ENCODE measurements at places on chromosomes 1 and 21. TPM values are rescaled to one million over a fixed set of nuclear protein-coding genes. Genes with fewer than 3 reads are reported as not detected.

DNA sequence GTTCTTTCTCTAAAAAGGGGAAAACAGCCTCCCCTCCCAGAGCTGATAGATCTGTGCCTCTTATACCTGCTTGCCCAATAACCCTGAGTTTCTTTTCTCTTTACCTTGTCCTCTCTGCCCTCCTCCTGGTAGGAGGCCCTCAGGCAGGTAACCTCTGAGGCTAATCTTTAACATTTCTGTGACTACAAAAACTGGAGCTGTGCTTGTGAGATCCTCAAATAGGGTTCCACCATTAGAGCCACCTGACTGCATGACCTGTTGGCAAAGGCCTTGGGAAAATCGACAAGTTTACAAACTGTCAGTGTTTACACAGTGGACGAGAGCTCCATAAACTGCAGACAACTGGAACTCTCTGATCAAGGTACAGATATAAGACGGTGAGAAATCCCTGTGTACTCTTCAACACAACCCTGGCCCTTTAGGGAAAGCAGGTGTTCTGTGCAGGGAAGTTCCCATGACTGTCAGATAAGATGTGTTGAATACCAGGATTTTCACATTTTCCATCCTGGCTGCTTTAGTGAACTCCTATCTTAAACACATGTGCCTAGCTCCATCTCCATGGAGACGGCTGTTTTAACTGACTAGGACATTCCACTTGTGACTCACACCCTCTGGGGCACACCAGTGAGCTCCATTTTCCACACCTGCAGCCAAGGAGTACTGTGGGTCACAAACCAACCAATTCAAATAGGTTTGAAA, 38.3 kb downstream of the ECE1 start:
- DNase-seq: no peak
- no peaks in the 10 kb centered on the region for H3K27me3 ChIP-seq
- no peaks in the 10 kb centered on the region for H3K4me1 ChIP-seq

Gene CELA3A
- not detected for polyA plus RNA-seq

GRCh38 chr1:44608141-44608540, 66.1 kb downstream of the TMEM53 start:
- no peak overlapping the region for H3K4me3 ChIP-seq
- no peaks in the 10 kb centered on the region for H3K4me1 ChIP-seq
- H3K27me3 ChIP-seq: no peaks in the 10 kb centered on the region
- H3K36me3 ChIP-seq: no peaks in the 10 kb centered on the region
- DNase-seq: no peak
- H3K27ac ChIP-seq: no peak overlapping the region

Gene IPO9
- 24.7 TPM for polyA plus RNA-seq

DNA sequence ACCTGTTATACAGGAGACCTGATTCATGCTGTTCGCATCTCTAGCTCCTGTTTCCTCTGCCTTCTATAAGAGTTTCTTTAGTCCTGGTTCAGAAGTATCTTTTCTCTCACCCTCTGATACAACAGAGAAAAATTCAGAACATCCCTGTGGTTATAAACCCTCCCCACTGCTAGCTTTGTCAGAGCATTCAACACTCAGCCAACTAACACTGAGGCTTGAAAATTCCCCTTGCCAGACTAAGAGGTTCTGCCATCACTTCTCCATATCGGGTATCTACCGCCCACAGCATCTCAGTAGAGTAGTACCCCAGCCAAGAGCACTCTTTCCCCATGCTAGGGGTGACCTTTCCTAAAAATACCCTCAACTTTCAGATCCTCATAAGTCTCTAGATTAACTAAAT, 19.6 kb upstream of the PIK3R3 start:
- no peaks in the 10 kb centered on the region for H3K27me3 ChIP-seq
- no peak overlapping the region for H3K4me3 ChIP-seq

- H3K27ac ChIP-seq: no peak overlapping the region
- H3K4me3 ChIP-seq: no peak overlapping the region
- no peaks in the 10 kb centered on the region for H3K4me1 ChIP-seq
- DNase-seq: no peak
- peaks cover 4% of the 10 kb centered on the region for H3K36me3 ChIP-seq
Measured at GRCh38 chr1:201791779-201792173, 37.2 kb upstream of the IPO9 start.

- no peaks in the 10 kb centered on the region for H3K4me1 ChIP-seq
- DNase-seq: no peak
- H3K36me3 ChIP-seq: no peaks in the 10 kb centered on the region
- no peak overlapping the region for H3K4me3 ChIP-seq
- H3K27ac ChIP-seq: no peak overlapping the region
- no peaks in the 10 kb centered on the region for H3K27me3 ChIP-seq
Measured at GRCh38 chr1:233617025-233617424, 3.1 kb downstream of the KCNK1 start.

DNA sequence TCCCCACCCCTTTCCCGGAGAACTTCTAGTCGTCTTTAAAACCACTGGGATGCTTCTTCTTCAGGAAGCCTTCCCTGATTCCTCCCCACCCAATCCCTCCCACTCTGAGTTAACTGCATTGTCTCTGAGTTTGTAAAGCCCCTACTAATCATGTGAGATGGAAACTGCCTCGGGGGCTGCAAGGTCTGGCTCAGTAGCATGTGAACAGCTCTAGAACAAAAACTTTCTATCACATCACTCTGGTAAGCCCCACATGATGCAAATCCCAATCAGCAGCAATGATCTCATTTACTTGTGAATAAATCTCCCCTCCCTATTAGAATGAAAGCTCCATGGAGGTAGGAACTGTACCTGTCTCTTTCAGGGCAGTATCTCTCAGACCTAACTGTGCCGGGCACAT, 141.0 kb upstream of the JUN start:
- no peak overlapping the region for H3K4me3 ChIP-seq
- H3K27ac ChIP-seq: no peak overlapping the region
- DNase-seq: no peak
